Left ventricle myocardium inferior (tissue), 1 donor: ENCODE measurements at places on chromosomes 1 and 21. TPM values are rescaled to one million over a fixed set of nuclear protein-coding genes. Genes with fewer than 3 reads are reported as not detected.

GRCh38 chr1:107617456-107617855 is 347.5 kb downstream of the VAV3 start:
- no peak overlapping the region for H3K27ac ChIP-seq
- no peaks in the 10 kb centered on the region for H3K36me3 ChIP-seq
- no peak overlapping the region for H3K4me3 ChIP-seq

- no peak for DNase-seq
- no peaks in the 10 kb centered on the region for H3K36me3 ChIP-seq
- H3K4me1 ChIP-seq = peaks cover 27% of the 10 kb centered on the region
- H3K4me3 ChIP-seq = no peak overlapping the region
- H3K27ac ChIP-seq = peak overlapping the region; percentile 47
- peaks cover 23% of the 10 kb centered on the region for H3K27me3 ChIP-seq
Measured at GRCh38 chr1:206904423-206905142, 7.3 kb downstream of the IL24 start.

- H3K36me3 ChIP-seq = no peaks in the 10 kb centered on the region
- no peak for DNase-seq
- H3K4me3 ChIP-seq = no peak overlapping the region
- H3K27me3 ChIP-seq = no peaks in the 10 kb centered on the region
Measured at GRCh38 chr21:17537299-17537698, 24.5 kb downstream of the CXADR start.

GRCh38 chr1:24850328-24850920 is 79.7 kb downstream of the RUNX3 start:
- DNase-seq = no peak
- H3K27me3 ChIP-seq = no peaks in the 10 kb centered on the region
- H3K4me1 ChIP-seq = peaks cover 17% of the 10 kb centered on the region
- H3K36me3 ChIP-seq = peaks cover 9% of the 10 kb centered on the region
- no peak overlapping the region for H3K4me3 ChIP-seq

GRCh38 chr1:216815260-216816131 is 92.3 kb upstream of the ESRRG start:
- peak overlapping the region; percentile 87 for H3K27ac ChIP-seq
- H3K27me3 ChIP-seq = no peaks in the 10 kb centered on the region
- H3K4me3 ChIP-seq = peak overlapping the region; percentile 28
- peaks cover 34% of the 10 kb centered on the region for H3K4me1 ChIP-seq
- peak; percentile 50 for DNase-seq

GRCh38 chr1:95340061-95340460 is 106.1 kb downstream of the RWDD3 start:
- peaks cover 7% of the 10 kb centered on the region for H3K4me1 ChIP-seq
- H3K4me3 ChIP-seq = no peak overlapping the region
- no peak for DNase-seq
- peak overlapping the region; percentile 40 for H3K27ac ChIP-seq
- no peaks in the 10 kb centered on the region for H3K36me3 ChIP-seq

- no peaks in the 10 kb centered on the region for H3K27me3 ChIP-seq
- no peak for DNase-seq
- H3K4me3 ChIP-seq = no peak overlapping the region
- peaks cover 9% of the 10 kb centered on the region for H3K4me1 ChIP-seq
Measured at GRCh38 chr1:66626261-66626660, 92.3 kb downstream of the SGIP1 start.

DNA sequence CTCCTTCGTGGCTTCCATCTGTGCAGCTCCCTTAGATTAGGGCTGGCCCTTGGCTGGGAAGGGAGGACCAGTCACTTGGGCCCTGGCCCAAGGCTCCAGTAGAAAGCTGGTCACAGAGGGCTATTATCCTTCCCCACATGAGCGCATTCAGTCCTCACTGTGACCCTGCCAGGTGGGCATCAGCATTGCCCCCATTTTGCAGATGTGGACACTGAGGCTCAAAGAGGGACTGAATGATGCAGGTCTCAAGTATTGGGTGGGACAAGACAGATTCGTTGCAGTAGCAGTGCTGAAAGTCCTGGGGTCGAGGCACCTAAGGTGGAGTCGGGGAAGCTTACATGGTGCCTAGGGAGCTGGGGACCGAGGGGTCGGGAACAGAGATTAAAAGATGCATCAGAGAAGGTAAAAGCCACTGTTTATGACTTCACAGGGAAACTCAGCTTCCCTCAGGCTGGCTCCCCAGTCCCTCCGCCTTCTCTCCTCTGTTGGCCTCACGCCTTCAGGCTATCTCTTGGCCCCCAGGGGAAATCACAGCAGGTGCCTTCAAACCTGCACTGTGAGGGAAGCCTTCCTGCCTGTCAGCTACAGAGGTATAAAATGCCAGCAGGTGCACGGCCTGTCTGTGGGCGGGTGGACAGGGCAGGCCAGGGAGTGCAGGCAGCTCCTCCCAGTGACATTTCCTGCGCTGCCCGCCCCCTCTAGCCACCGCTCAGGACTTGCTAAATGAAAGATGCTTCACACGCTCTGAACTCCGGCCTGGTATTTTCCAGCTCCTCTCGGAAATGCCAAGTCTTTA is 178.4 kb downstream of the GRIK3 start:
- no peaks in the 10 kb centered on the region for H3K36me3 ChIP-seq
- H3K27me3 ChIP-seq = peaks cover 100% of the 10 kb centered on the region
- H3K4me1 ChIP-seq = no peaks in the 10 kb centered on the region
- H3K27ac ChIP-seq = no peak overlapping the region
- no peak for DNase-seq
- no peak overlapping the region for H3K4me3 ChIP-seq

DNA sequence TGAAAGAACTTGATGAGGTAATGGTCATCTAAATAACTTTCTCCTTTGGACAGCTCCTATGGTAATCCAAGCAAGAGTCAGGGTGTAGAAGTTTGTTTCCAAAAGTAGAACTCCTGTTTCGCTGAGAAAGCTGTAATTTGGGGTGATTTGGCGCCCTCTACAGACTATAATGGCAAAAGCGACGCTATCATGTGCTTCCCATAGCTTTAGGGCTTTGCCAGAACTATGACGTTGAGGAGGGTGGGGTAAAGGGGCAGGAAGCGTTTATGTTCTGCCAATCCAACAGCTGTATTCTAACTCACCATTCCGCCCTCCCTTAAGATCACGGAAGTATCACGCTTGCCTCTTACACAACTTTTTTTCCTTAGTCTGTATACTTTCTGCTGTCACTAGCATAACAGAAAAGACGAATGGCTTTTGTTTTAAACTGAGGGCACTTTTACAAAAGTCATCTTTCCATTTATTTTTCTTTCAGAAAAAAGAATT is at the start of gene FMO4:
Gene FMO4, plus strand, starts transcription at position 349 of the 486 bp plus-strand sequence. CDS start 5,643 bp downstream, outside the sequence.
- H3K27ac ChIP-seq = peak within 1 kb of the TSS; percentile 80
- H3K4me1 ChIP-seq = peaks cover 16% of the 10 kb centered on the region
- DNase-seq = peak; percentile 73
- H3K4me3 ChIP-seq = peak within 1 kb of the TSS; percentile 61
- no peaks in the 10 kb centered on the region for H3K27me3 ChIP-seq
- H3K36me3 ChIP-seq = peaks cover 20% of the 10 kb centered on the region

DNA sequence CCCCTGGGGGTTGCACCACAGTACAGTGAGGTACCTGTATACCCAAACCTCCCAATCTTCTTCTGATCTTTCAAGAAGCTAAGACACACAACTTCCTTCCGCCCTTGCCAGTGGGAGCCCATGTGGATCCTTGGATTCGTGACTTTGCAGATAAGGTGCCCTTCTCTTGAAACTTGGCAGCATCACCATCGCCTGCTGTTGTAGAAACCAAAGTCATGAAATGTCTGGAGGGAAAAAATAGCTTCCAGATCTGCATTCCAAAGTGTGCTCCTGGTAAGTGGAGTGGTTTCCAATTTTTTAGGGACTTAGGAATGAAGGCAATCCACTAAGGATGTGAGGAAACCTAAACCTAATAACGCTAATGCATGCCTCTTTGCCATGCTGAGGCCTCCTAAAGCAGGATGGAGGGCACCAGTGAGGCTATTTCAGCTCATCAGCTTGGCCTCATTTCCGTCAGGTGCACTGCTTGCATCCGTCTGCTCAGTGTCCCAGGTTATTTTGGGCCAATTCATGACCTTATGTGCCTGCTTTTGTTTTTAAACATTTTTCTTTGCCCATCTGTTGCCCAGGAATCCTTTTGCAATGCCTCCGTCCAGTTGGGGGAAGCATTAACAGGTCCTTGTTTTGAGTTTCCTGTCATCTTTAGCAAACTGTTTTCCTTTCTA is 8.2 kb upstream of the EFHD2 start:
- H3K27ac ChIP-seq = no peak overlapping the region
- peaks cover 9% of the 10 kb centered on the region for H3K4me1 ChIP-seq
- H3K36me3 ChIP-seq = no peaks in the 10 kb centered on the region
- H3K27me3 ChIP-seq = no peaks in the 10 kb centered on the region

DNA sequence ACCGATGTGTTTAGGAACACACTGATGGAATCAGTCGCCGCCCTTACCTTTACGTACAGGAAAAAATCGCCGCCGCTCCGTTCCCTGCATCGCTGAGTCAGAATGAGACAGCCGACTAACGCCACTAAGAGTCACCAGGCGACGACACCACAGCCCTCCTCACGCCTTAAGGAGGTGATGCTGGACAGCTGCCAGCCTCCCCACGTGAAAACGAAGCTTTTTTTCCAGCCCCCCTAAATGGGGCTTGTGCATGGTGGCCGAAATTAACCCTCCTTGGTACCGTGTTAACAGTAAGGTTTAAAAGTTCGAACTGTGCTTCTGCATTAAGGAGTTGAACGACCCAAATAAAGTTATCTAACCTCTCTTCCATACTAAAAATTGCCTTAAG is 511 bp downstream of the DNTTIP2 start:
- peak overlapping the region; percentile 86 for H3K27ac ChIP-seq
- peaks cover 43% of the 10 kb centered on the region for H3K36me3 ChIP-seq
- no peaks in the 10 kb centered on the region for H3K27me3 ChIP-seq
- peaks cover 41% of the 10 kb centered on the region for H3K4me1 ChIP-seq

DNA sequence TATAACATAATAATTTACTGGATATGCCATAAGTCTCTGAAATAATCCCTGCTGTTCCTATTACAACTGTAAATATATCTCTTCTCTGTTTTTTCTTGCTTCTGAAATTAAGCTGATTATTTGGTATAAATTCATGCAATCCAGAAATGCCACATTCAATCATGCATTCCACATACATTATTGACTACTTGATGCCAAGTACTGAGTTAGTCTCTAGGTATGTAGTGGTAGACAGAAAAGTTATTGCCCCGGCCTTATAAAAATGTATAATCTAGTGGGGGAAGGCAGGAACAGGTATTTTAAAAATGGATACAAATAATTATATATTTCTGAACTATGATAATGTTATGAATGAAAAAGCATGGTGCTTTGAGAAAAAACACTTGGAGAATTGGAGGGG is 338.6 kb upstream of the SNX7 start:
- peaks cover 20% of the 10 kb centered on the region for H3K4me1 ChIP-seq
- no peak for DNase-seq
- peak overlapping the region; percentile 63 for H3K27ac ChIP-seq
- no peak overlapping the region for H3K4me3 ChIP-seq
- H3K27me3 ChIP-seq = no peaks in the 10 kb centered on the region

DNA sequence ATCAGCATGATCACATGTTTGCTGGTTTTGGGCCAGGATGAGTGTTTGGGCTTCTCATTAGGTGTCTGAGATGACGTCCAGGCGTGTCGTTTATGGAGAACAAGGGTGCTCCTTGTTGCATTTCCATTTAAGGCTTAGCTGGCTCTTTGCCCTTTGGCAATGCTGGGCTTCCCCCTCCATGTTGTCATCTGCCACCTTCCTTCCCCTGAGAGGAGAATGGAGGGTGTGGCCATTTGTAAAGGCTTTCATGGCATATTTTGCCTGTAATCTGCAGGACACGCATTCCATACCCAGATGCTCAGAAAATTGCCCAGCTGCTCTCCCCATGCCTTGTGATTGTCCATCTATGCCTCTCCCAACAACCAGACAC is 27.7 kb downstream of the PKP1 start:
- no peak overlapping the region for H3K4me3 ChIP-seq
- H3K27me3 ChIP-seq = peaks cover 20% of the 10 kb centered on the region
- peaks cover 45% of the 10 kb centered on the region for H3K4me1 ChIP-seq
- H3K36me3 ChIP-seq = no peaks in the 10 kb centered on the region
- peak overlapping the region; percentile 57 for H3K27ac ChIP-seq
- DNase-seq = no peak

GRCh38 chr1:214455971-214456867 is 95.2 kb downstream of the PTPN14 start:
- peaks cover 5% of the 10 kb centered on the region for H3K36me3 ChIP-seq
- no peak overlapping the region for H3K4me3 ChIP-seq
- H3K4me1 ChIP-seq = peaks cover 46% of the 10 kb centered on the region
- H3K27me3 ChIP-seq = no peaks in the 10 kb centered on the region

DNA sequence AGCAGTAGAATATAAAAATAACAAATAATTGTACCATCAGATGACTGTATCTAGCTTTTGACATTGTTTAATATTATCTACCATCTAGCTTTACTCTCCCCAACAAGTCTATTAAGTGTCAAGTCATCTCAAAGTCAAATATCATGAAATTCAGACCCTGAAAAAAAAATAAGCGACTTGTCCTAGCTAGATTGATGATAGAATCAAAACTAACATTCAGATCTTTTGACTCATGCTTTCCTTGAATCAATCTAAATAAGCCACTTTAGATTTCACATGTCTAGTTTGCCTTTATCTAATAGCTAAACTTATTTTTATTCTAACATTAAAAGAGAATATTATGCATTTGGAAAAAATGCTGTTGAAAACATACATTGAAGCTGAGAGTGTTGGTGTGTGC is 35.4 kb downstream of the CRB1 start:
- H3K4me1 ChIP-seq = no peaks in the 10 kb centered on the region
- no peaks in the 10 kb centered on the region for H3K27me3 ChIP-seq
- H3K4me3 ChIP-seq = no peak overlapping the region
- H3K36me3 ChIP-seq = no peaks in the 10 kb centered on the region
- no peak overlapping the region for H3K27ac ChIP-seq
- DNase-seq = no peak

DNA sequence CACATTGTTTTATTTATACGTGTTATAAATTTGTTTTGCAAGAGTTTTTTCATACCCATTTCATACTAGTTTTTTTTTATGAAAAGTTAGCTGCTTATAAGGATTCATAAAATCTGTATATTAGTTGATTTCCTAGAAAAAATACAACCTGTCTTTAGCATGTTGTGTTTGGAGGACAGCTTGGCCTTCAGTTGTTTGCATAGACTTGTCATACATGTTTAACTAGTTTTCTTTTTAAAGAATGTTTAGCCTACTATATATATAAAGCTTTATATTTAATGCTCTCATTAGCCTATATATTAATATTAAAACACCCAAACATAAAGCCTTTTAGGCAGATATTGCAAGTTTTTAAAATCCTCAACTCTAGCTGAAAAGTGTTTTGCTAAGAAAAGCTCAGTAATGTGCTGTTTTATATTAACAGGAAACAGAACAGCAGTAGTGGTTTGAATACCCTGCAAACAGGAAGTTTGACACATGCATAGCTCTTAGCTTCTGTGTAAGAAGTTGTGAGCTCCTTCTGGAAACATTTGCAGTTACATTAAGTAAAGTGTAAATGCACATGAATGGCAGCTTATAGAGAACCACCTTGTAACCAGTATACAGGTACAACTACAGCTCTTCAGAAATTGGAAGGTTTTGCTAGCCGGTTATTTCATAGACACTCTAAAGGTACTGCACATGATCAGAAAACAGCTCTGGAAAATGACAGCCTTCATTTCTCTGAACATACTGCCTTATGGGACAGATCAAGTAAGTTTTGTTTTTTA is at the start of gene PRKACB:
Gene PRKACB, plus strand, starts transcription at position 476 of the 770 bp plus-strand sequence. Its CDS starts 91 bp downstream, at position 567.
- no peaks in the 10 kb centered on the region for H3K27me3 ChIP-seq
- H3K4me1 ChIP-seq = peaks cover 9% of the 10 kb centered on the region
- H3K27ac ChIP-seq = peak within 1 kb of the TSS; percentile 8
- no peaks in the 10 kb centered on the region for H3K36me3 ChIP-seq
- peak within 1 kb of the TSS; percentile 28 for H3K4me3 ChIP-seq

Gene OXCT2
- total RNA-seq = 0.88 TPM

Gene FMO3
- 1.3 TPM for total RNA-seq

Gene DISC1
- 3.5 TPM for total RNA-seq

Gene PTPRF
- total RNA-seq = 2.9 TPM

Gene MMEL1
- total RNA-seq = 0.82 TPM

Gene KLHDC7A
- total RNA-seq = not detected

Gene PARP1
- total RNA-seq = 138 TPM

Gene SLC30A1
- total RNA-seq = 11.5 TPM

Gene PALMD
- total RNA-seq = 123 TPM

Gene DDR2
- total RNA-seq = 26.9 TPM

Gene LHX8
- not detected for total RNA-seq
